ENCODE measurements at places on chromosomes 13 and 19.

GRCh38 chr19:40144151-40144550, 47.1 kb upstream of the MAP3K10 start:
- DNase-seq: peak; percentile 74

- no peak for DNase-seq
These were observed 661.7 kb downstream of the SLITRK6 start for GRCh38 chr13:85137516-85137915.

DNA sequence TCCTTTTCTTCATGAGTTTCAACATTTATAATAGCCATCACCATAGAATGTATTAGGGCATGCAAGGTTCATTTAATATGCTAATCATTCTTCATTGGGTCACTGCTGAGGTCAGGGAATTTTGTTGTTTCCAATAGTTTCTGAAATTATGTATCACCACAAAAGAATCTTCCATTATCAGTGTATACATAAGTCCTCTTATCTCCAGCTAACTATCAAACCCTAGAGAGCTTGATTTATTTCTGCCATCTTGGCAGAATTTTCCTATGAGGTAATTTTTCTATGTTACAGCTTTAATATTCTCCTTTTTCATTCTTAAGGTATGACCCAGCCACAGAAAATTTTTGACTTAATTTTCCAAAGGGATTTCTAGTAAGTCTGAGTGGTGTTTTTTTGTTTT, 415.0 kb upstream of the SLITRK1 start:
- DNase-seq: no peak

DNA sequence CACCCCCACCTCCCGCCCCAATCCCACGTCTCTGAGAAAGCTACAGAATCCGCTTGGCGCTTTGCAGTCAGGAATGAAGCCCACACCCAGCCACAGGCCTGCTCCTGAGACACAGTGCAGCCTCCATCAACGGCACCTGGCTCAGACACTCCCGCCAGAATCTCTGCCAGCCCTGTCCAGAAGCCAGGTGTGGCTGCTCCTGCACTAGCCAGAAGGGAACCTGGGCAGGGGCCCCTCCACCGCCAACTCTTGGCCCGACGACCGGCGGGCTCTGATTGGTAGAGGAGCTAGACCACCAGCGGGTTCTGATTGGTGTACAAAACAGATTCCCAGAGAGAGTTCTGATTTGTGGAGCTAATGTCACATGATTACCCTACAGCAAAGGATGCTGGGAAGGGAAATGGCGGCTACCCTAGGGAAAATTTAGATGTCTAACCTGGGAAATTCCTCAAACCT, 2.9 kb upstream of the PPP6R1 start:
- DNase-seq: no peak

DNA sequence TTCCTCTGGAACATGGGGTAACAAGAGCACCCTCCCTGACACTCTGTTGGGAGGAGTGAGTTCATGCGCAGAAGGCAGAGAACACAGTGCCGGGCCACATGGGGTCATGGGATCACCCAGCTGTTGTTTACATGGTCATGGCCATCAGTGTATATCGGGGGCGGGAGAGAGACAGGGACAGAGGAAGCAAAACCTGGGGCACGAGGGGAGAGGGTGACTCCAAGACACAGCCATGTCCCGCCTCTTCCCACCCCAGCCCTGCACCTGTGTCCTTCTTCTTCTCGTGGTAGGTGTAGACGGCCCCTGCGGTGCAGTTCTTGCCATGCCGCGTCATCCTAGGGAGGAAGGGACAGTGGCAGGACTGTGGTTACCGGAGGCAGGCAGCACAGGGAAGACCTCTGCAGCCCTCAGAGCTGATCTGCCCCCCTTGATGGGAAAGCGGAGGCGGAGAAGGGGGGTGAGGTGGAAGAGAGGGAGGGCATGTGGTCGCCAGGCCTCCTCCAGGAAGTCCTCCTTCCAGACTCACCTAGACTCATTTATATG, 19.9 kb downstream of the NOSIP start:
- no peak for DNase-seq

GRCh38 chr13:102708991-102709390, 14.1 kb upstream of the METTL21C start:
- DNase-seq: no peak

DNA sequence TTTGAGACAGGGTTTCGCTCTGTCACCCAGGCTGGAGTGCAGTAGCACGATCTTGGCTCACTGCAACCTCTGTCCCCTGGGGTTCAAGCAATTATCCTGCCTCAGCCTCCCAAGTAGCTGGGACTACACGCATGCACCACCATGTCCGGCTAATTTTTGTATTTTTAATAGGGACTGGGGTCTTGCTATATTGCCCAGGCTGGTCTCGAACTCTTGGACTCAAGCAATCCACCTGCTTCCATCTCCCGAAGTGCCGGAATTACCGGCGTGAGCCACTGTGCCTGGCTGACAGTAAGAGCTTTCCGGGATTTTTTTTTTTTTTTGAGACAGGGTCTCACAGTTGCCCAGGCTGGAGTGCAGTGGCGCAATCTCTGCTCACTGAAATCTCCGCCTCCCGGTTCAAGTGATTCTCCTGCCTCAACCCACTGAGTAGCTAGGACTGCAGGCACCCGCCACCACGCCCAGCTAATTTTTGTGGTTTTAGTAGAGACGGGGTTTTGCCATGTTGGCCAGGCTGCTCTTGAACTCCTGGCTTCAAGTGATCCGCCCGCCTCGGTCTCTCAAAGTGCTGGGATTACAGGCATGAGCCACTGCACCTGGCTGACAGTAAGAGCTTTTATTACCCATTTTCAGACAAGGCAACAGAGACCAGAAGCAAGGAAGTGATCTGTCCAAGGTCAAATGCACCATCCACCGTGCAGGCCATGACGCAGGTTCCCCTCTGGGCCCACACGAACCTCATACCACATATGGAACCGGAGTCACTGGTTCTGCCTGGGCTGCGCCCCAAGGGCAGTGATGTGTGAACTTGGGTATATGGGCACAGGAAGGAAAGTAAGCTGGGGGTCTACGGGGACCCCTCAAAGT, 21.0 kb downstream of the RFX1 start:
- DNase-seq: no peak

- DNase-seq: no peak
These were observed 2.7 kb downstream of the JUND start for GRCh38 chr19:18278521-18279265.

- DNase-seq: no peak
These were observed 25.1 kb downstream of the VAV1 start for GRCh38 chr19:6797646-6798045.

GRCh38 chr19:11265177-11265784, 3.0 kb upstream of the DOCK6 start:
- no peak for DNase-seq

GRCh38 chr13:45807520-45808099, 43.9 kb downstream of the SIAH3 start:
- DNase-seq: peak; percentile 2

- no peak for DNase-seq
These were observed 10.4 kb upstream of the GP6 start for GRCh38 chr19:55048446-55048845.

DNA sequence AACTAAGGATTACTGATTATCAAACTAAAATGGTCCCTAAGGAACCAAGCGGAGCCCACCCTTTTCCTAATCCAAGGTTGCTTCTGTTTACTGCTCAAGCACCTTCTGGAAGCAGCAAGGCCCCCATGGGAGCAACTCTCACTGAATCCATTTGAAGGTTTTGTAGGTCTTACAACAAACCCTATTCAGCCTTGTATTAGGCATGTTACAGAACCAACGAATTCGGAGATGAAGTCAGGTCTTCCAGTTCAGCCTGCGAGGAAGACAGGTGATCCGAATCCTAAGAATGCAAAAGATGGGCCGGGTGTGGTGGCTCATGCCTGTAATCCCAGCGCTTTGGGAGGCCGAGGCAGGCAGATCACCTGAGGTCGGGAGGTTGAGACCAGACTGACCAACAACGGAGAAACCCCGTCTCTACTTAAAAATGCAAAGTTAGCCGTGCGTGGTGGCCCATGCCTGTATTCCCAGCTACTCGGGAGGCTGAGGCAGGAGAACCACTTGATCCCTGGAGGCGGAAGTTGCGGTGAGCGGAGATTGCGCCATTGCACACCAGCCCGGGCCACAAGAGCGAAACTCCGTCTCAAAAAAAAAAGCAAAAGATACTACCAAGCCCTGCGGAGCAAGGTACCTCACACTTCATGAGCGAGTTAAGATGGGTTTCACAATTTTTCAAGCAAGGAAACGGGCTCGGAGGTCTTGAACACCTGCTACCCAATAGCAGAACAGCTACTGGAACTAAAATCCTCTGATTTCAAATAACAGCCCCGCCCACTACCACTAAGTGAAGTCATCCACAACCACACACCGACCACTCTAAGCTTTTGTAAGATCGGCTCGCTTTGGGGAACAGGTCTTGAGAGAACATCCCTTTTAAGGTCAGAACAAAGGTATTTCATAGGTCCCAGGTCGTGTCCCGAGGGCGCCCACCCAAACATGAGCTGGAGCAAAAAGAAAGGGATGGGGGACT, 609 bp downstream of the ZAR1L start:
- peak; percentile 66 for DNase-seq

DNA sequence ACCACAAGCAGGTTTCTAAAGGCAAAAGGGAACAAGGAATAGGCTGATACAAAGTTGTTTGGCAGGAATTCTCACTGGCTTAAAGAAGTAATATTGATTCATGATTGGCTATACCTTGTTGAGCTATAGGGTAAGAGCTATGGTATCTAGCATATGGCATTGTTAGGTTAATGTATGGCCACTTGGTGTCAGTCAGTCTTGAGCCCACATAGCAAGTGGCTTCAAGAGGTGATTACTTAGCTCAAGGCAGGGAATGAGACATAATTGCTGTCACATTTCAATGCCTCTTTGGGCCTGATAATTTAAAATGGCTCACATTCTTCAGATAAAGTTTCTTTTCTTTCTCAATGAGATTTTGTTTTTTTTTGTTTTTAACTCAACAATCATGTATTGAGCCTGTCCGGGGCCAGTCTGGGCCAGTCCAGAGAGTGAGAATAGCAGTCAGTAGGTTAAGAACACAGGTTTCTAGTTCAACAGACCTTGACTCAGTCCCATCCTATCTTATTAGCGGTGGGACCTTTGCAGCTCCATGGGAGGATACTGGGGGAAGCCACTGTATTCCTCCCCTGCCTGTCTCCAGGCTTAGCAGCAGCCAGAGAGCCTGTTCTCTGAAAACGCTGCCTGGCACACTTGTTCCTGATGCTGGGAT, 45.8 kb upstream of the RCBTB2 start:
- DNase-seq: no peak

DNA sequence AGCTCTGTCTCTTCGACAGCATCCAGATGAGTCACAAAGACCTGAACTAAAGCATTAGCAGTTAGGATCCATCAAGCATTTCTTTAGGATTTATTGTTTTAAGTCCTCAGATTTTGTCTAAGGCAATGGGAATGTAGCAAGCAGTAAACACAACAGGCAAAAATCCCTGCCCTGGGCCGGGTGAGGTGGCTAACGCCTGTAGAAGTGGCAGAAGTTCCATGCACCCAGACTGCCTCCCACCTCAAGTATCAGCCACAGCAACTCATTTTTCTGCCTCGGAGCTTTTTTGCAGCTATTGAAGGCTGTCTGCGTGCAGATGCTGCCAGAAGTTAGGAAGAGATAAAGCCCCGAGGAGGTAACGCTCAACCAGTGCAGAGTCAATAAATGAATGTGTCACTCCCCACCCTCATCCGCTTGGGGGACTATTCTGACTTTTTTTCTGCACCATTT, 47.1 kb upstream of the MRI1 start:
- no peak for DNase-seq

GRCh38 chr19:15722956-15723355, 4.9 kb upstream of the OR10H2 start:
- DNase-seq: no peak

GRCh38 chr13:34751492-34751891, 190.6 kb upstream of the NBEA start:
- DNase-seq: no peak

GRCh38 chr13:71358218-71358617, 508.8 kb downstream of the DACH1 start:
- no peak for DNase-seq

DNA sequence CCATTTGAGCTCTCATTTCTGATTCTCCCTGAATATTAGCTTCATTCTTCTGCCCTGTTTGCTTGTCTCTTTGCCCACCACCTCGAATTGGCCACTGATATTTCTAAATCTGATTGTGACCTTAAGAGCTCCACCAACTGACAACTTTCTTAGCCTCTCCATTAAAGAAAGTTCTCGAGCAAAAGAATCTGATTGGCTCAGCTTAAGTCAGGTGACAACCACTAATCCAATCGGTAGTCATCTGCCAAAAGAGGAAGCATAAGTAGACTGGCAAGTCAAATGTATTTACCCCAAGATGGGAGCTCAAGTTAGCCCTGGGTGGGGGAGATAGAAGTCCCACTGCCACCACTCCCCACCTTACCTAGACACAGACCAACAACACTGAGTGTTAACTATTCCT, 41.5 kb downstream of the NOTCH3 start:
- peak; percentile 50 for DNase-seq

DNA sequence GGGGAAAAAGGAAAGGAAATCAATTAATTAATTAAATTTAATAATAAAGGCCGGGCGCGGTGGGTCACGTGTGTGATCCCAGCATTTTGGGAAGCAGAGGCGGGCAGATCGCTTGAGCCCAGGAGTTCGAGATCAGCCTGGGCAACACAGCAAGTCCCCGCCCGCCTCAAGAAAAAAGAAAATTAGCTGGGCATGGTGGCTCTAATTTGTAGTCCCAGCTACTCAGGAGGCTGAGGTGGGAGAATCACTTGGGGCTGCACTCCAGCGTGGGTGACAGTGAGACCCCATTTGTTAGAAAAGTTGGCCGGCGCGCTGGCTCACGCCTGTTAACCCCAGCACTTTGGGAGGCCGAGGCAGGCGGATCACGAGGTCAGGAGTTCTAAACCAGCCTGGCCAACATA, 733 bp upstream of the CD320 start:
- DNase-seq: no peak

GRCh38 chr19:45817010-45817724, 2.1 kb upstream of the RSPH6A start:
- peak; percentile 93 for DNase-seq

DNA sequence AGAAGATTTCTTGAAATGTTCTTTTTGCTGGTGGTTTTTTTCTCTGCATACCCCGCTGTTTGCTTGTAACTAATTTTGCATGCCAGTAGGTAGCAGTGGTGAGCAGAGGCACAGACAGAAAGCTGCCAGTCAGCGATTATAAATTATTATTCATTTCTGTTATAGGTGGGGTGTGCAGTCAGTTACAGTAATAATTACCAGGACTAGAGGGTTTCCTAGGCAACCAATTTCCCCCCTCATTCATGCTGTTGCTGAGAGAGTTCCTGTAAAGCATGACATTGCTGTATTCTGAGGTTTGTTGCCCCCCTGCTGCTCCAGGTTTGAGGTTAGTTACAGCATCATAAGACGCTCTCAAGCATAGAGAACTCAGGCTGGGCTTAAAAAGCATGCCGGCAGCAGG, 104.5 kb downstream of the URI1 start:
- DNase-seq: no peak

- DNase-seq: no peak
These were observed 8.5 kb upstream of the CEACAM5 start for GRCh38 chr19:41699968-41700323.

- no peak for DNase-seq
These were observed 95.2 kb downstream of the PCCA start for GRCh38 chr13:100184095-100184494.
